NCI-H1105 (cell line): ENCODE measurements at places on chromosomes 7 and 10.

DNA sequence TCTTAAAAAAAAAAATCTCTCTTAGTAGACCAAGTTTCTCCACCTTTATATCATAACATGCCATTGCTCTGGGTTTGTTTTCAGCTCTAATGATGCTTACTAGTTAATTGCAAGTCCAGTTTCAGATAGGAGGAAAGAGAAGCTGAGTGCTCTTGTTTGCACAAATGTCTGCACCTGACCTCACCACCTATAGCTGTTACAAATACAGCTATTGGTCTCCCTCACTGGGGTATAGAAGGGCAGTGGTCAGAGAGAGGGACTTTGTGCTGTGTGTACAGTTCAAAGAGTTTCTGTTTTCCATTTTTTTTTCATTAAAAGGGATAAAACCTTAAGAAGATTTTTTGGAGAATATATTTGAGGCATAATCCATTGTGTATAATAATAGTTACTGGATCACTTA lies 52.7 kb downstream of the TAS2R16 start:
- no peak for DNase-seq

- DNase-seq = no peak
Measured at GRCh38 chr7:17369691-17370426, 71.4 kb downstream of the AHR start.

DNA sequence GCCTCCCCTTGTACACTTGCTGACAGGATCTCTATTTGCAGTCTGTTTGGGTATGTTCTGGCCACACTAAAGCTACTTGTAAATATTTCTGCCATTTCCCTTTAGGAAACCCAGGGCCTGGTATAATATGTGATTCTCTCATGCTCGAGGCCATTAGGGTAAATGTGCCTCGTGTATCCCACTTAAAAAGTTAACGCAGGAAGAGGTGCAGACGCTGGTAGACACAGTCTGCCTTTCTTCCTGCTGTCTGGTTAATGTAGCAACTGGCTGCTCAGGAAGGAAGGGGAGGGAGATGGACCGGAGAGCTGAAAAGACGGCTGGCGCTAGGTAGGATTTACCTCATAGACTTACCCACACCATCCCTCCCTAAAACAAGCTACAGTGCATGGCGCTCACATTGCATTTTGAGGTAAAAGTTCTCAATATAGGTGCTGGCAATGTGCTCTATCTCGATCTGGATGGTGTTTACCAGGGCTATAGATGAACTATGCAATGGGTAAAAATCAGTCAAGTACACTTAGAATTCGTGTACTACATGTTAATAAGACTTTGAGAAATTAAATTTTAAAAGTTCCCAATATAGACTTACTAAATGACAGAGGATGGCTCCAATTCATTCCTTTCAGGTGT lies 125.9 kb downstream of the JAZF1 start:
- no peak for DNase-seq

- DNase-seq = no peak
Measured at GRCh38 chr7:4143006-4143405, 539.1 kb upstream of the FOXK1 start.

DNA sequence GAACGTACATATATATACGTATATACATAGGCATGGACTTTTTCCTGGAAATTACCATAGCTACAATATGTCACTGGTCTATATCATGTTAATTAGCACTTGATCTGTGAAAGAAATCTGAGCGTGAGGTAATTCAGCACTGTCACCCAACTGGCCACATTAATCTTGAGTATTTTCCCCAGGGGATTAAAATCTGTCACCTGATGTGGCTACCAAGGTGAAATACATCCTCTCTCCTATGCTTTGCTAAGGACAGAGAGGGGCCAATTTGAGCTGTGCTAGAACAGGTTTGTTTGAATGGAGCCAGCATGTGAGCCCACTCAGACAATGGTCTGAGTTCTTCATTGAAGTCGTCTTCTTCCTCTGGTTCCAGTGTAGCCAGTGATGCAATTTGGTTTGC lies 33.3 kb downstream of the CYCS start:
- no peak for DNase-seq

DNA sequence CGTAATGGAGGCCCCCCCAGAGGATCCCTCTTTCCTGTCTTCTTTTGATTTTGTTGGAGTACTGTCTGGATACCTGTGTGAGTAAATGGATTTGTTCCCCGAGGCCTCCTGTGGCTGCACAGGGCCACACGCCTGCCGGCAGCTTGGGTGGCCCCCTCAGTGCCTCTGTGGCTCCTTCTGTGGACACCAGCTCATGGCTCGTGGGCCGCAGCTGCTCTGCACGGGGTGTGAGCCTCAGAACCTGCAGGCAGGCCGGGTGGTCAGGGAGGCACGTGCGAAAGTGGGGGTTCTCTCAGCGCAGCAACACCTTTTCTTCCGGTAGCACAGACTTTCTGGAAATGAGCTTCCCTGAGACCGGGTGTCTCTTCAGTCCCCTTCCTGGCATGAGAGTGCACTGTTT lies 70.3 kb downstream of the WDR37 start:
- no peak for DNase-seq

GRCh38 chr7:37535841-37536240 lies 87.2 kb upstream of the ELMO1 start:
- no peak for DNase-seq

DNA sequence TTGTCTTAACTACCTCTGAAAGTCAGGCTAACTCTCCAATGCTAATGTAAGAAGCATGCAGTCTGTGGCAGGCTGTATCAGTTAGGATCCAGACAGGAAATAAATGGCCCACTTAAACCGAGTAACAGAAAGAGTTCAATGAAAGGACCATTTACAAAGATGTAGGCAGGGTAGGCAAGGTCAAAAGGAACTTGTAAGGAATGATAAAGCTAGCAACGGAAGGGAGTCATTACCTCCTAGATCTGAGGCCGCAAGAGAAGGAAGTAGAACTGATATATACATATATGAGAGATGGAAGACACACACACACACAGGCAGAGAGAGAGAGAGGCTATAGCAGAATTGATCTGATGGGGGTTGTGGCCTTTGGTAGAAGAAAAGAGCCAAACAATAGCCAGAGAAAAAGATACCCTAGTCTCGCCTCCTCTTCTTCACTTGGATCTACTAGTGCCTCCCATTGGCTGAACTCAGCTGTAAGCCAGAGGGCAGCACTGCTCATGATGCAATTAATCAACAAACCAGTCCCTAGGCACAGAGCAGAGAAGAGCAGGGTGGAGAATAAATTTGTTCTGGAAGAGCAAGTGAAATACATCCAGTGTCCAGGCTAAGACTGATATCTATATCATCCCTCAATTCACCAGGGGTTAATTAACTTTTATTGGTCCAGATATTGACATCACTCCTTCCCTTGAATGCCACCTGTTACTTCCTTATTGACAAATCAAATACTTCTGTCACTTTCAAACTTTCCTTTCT lies 91.2 kb downstream of the LSMEM1 start:
- no peak for DNase-seq

DNA sequence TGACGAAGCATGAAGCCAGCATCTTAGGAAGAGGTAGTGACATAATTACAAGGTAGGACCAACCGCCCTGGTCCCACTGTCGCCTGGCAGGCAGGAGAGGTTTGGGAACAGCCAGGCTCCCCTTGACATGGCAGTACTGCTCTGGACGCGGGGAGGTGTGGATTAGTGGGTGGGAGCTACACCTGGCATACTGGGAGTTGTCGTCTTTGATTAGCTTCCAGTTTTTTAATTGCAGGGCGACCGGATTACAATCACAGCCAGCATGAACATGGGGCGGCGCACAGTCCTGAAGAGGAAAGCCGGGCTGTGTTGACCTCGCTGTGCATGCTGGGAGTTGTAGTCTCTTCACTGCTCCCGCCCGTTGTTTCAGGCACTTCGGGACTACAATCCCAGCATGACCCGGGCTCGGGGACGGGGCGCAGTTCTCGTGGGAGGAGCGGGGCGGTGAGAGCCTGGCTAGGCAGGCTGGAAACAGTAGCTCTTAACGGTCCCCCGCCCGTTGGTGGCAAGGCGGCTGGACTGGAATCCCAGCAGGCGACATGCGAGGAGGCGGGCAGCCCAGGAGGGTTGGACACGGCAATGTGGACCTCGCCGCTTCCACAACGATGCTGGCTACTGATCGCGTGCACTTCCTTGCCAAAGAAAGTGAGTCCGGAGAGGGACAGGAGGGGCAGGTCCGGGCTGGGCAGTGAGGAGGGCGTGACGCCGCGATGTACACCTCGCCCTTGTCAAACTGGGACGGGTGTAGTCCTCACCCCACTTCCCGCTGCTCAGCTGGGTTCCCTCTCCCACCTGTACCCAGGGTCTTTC lies 98.0 kb upstream of the ZNF722 start:
- peak; percentile 94 for DNase-seq

DNA sequence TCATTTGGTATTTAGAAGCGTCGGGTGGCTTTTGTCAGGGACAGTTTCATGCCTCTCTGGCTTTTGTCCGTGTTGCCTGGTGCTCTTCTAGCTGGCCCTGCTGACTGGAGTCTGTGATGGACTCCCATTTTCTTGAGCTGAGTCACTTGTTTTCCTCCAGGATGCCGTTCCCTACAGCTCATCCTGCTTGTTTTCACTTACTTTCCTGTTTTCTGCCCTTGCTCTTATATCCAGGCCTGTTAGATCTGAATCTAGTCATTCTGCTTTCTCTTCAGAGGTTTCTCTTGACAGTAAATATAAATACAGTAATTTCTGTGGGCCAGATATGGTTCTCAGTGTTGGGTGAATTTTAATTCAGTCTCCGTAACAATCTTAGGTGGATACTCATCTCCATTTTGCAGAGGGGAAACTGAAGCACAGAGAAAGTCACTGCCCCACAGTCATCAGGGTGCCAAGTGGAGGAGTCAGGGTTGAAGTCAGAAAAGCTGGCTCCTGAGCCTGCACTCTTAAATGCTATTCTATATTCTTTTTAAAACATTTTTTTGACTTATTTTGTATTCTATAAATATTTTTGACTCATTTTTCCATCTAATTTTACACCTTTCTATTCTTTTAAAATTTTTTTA lies 85.4 kb downstream of the CCNY start:
- no peak for DNase-seq

DNA sequence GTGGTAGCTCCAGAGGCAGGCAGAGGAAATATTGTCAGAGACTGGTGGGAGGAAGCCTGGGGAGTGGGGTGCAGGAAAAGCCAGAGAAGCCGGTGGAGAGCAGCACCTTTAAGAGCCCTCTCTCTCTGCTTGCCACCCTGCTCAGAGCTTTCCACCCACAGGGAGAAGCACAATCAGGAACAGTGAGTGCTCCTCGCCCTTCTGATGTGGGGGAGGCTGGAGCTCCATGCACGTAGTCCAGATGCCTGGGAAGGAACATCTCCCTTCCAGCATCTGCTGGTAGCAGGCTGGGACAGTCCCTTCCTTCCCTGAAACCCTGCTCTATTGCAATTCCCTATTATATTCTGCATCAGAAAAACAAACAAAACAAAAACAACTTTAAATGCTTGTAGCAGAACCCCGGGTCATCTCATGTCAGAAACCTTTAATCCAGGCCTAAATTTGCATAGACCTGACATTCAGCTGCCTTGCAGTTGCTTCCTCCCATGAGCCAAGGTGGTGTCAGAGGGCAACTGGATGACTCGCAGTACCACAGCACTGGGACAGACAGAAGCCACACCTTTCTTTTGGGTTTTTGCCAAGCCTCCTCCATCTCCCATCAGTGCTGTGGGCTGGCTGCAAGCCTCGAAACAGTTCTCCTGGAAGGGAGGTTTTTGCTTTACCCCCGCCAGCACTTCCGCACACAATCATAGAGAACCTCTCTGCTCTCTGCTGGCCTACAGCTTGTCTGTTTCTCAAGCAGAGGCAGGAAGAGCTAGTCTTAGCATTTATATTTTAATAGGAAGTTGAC lies 13.1 kb downstream of the AVPI1 start:
- no peak for DNase-seq

DNA sequence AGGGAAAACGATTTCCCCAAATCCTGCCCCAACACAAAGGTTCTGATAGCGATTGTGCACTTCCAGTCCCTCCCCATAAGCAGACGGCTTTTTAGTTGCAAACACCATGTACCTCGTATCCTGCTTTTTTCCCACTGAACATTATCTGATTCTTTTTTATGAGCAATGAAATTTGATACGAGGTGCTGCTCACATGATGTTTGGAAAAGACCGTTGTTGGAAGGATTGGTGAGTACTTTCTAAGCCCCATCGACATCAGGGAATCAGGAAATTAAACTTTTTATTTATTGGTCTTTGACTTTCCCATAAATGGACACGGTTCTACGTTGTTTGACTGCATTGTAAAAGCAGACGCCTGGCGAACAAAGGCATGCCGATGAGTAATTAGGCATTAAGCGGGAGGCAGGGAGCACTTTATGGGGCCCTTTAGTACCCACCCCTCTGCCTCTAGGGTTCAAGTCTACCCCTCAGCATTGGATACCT lies 49.4 kb downstream of the TEX36 start:
- peak; percentile 30 for DNase-seq

GRCh38 chr10:62437696-62438095 lies 63.5 kb downstream of the ZNF365 start:
- DNase-seq = no peak

DNA sequence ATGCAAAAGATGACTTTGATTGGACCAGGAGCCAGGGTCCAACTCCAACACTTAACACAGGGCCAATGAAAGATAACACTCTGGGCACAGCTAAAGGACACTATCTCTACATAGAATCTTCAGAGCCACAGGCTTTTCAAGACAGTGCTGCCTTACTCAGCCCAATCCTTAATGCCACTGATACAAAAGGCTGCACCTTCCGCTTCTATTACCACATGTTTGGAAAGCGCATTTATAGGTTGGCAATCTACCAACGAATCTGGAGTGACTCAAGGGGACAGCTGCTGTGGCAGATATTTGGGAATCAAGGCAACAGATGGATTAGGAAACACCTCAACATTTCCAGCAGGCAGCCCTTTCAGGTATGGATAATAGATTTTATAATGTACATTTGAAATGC lies 160.7 kb downstream of the MALRD1 start:
- no peak for DNase-seq

DNA sequence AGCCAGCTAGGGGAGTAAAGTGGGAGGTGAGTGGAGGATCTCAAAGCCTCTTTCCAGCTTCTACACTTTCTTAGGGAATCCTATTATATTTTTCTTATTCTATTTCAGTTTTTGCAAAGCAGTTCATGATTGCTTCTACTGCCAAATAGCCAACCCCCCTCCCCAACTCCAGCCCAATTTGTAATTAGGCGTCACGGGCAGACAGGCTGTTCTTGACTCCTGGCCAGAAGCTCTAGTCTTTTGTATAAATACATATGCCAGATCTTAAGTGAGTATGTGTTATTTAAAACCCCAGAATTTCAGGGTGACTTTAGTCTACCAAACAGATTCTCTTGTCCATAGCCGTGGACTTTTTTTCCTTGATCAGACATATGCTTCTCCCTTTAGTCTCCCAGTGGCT lies 255.2 kb downstream of the BUB3 start:
- DNase-seq = no peak

DNA sequence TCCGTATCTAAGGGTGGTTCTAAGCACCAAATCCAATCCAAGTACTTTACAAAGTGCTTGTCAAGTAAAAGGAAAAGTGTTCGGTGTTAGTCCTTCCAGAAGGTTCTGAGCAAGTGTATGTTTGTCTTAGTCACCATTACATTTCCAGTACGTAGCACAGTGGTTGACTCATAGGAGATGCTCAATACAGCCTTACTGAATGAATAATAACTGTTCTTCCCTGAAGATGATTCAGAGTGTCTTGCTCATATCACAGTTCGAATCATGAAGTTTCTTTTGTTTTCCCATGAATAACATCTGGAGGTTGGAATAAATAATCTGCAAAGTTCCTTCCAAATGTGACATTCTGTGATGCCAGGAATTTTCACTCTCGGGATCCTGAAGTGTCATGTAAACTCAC lies 53.4 kb downstream of the WNT2 start:
- no peak for DNase-seq
